ENCODE measurements at places on chromosomes 2 and 18. TPM values are rescaled to one million over a fixed set of nuclear protein-coding genes. Genes with fewer than 3 reads are reported as not detected.

The LYPD1 gene
- total RNA-seq: not detected

The SLC5A7 gene
- not detected for total RNA-seq

The CGREF1 gene
- total RNA-seq: 0.94 TPM

The RNF144A gene
- 76.9 TPM for total RNA-seq

The INSIG2 gene
- total RNA-seq: 30.1 TPM

The UGT1A4 gene
- not detected for total RNA-seq

The CCBE1 gene
- not detected for total RNA-seq

DNA sequence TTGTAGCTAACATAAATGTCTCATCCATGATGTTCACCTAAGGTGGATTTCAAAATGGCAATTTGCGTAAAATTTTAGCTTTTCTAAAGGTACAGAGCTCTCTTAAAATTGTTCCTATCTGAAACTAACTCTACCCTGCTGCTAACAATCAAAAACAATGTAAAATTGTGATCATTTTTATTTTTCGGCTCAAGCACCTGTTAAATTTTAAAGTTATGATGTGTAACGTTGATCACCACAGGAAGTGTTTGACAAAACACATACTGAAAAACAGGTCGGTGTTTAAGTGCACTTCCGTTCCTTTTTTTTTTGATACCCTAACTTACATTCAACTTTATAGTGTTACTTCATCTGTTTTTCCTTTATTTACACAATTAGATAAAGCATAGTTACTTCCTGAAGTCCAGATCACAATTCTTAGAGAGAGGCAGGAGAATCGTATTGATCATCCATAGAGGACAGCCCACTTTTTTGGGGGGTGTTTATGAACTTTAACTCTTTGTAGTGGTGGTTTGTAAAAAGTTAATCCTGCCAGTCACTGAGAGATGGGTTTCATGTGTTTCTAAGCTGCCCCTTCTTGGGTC is 6.0 kb upstream of the NCK2 start:
- peaks cover 12% of the 10 kb centered on the region for H3K36me3 ChIP-seq
- DNase-seq: no peak

DNA sequence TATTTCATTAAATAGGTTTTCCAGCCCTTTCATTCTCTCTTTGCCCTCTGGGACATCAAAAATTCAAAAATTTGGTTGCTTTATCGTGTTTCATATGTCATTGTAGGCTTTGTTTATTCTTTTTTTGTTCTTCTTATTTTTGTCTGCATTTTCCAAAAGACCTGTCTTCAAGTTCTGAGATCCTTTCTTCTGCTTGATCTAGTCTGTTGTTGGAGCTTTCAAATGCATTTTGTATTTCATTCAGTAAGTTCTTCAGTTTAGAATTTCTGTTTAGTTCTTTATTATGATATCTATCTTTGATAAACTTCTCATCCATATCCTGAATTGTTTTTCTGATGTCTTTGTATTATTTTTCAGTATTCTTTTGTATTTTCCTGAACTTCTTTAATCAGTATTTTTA is 123.6 kb downstream of the XRCC5 start:
- peaks cover 2% of the 10 kb centered on the region for H3K27me3 ChIP-seq
- H3K4me1 ChIP-seq: peaks cover 13% of the 10 kb centered on the region
- no peak for DNase-seq
- H3K4me3 ChIP-seq: no peak overlapping the region
- peaks cover 24% of the 10 kb centered on the region for H3K36me3 ChIP-seq

GRCh38 chr18:7173216-7173615 is 55.6 kb upstream of the LAMA1 start:
- no peaks in the 10 kb centered on the region for H3K36me3 ChIP-seq
- no peak overlapping the region for H3K4me3 ChIP-seq
- H3K27ac ChIP-seq: no peak overlapping the region
- H3K4me1 ChIP-seq: no peaks in the 10 kb centered on the region
- DNase-seq: no peak
- H3K27me3 ChIP-seq: no peaks in the 10 kb centered on the region

GRCh38 chr2:85813982-85814801 is 60.4 kb downstream of the ATOH8 start:
- no peaks in the 10 kb centered on the region for H3K4me1 ChIP-seq
- DNase-seq: peak; percentile 89
- no peak overlapping the region for H3K27ac ChIP-seq
- no peaks in the 10 kb centered on the region for H3K36me3 ChIP-seq

GRCh38 chr2:28683100-28683706 is 68.4 kb upstream of the PPP1CB start:
- no peaks in the 10 kb centered on the region for H3K36me3 ChIP-seq
- H3K27ac ChIP-seq: no peak overlapping the region
- no peak for DNase-seq

DNA sequence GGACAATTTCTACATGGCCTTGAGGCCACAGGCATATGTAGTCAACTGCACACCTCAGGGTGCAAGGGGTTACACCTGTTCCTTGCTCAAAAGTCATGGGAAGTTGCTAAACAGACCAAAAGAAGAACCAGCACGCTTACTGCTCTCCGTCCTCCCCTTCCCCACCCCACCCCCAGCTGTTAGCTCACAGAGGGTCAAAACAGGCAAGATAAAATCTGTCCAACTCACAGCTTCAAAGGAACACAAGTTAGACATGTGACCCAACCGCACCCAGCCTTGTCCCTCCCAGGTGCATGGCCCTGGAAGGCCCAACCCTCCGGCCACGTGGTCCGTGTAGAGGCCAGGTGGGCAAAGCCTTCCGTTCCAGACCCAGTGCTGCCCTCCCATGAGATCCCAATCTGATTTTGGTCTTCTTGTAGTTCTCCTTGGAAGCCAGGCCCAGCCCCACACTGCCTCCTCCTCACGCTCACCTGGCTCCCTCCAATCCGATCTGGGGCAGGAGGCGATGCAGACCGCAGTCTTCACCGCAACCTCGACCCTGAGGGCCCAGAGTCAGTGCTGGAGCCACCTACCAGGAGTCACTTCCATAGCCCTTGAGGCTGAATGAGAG is 14.5 kb upstream of the ASPRV1 start:
- no peaks in the 10 kb centered on the region for H3K27me3 ChIP-seq
- H3K4me1 ChIP-seq: peaks cover 14% of the 10 kb centered on the region
- no peak overlapping the region for H3K27ac ChIP-seq
- no peaks in the 10 kb centered on the region for H3K36me3 ChIP-seq
- no peak overlapping the region for H3K4me3 ChIP-seq

DNA sequence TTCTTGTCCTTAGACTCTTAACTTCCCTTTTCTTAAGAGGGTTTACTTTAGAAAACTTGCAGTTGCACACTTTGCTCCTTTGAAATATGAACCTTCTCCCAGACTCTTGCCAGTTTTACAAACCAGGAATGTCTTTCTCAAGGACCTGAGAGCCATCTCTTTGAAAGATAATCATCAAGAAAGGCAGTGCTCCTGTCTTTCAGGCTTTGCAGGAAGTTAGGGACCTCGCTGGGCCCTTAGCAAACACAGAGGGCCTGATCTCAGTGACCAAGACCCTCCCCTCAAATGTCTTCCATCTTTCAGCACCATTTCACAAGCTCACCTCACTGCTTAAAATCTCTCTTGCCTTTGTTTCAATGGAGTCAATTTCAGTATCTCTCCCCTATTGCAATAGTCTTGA is 32.0 kb upstream of the NYAP2 start:
- H3K4me3 ChIP-seq: no peak overlapping the region
- no peaks in the 10 kb centered on the region for H3K36me3 ChIP-seq
- DNase-seq: no peak
- no peaks in the 10 kb centered on the region for H3K4me1 ChIP-seq
